ENCODE measurements at places on chromosomes 7 and 10.
A peak's percentile ranks its signal among the peaks of the same experiment; 100 is the strongest.

DNA sequence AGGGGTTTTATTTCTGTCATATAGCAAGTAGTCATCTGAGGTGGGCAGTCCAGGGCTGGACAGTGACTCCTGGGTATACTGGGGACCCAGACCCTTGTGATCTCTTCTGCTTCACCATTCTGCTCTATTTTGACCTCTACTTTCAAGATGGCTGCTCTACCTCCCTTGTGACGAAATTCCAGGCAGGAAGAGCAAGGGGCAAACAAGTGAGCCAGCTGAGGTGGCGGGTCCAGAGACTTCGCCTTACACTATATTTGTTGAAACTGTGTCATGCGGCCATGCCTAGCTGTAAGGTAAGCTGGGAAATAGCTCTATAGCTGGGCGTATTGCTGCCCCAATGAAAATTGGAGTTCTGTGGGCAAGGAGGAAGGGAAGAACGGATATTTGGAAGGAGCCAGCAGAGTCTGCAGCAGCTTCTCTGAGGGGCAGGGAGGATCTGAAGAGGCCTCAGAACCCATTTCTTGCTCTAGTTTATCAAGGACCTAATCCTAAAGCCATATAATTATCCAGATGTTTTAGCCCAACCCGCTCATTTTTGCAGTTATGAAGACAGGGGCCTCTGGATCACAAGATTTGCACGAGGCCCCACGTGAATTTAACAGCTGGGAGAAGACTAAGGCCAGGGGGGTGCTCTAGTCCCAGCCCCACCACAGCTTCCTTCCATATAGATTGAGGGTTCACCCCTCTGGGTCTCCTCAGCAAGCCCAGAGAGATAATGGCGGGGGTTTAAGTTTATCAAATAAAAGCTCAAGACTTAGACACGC, 7.7 kb upstream of the CPA1 start:
- no peak for DNase-seq

GRCh38 chr10:110504111-110504735, 6.5 kb downstream of the DUSP5 start:
- DNase-seq = peak; percentile 30

DNA sequence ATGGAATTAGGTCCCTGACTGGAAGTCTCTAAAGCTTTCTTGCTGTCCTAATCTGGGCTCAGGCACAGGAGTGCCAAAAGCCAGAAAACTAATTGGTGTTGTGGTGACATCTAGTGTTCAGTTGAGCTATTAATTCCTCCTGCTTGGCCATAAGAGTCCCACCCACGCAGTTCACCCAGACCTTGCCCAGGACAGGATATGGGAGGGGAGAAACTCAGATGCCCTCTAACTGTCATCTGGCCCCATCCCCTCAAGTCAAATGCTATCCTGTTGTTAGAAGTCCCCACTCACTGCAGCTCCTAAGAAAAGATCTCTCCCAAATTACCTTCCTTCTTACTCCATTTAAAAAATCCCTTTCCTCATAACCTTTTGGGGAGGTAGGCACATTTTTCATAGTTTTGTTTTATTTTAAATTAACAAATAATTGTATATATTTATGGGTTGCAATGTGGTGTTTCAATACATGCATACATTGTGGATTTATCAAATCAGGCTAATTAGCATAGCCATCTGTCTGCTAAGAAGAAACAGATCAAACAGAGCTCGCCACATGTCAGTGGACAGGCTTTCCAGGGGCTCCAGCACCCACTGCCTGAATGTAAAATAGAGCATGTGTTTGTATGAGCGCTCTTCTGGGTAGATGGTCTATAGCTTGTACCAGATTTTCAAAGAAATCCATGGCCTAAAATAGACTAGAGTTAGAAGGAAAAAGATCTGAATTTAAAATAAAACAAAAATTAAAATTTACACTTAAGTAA, 84.0 kb downstream of the GSAP start:
- no peak for DNase-seq

DNA sequence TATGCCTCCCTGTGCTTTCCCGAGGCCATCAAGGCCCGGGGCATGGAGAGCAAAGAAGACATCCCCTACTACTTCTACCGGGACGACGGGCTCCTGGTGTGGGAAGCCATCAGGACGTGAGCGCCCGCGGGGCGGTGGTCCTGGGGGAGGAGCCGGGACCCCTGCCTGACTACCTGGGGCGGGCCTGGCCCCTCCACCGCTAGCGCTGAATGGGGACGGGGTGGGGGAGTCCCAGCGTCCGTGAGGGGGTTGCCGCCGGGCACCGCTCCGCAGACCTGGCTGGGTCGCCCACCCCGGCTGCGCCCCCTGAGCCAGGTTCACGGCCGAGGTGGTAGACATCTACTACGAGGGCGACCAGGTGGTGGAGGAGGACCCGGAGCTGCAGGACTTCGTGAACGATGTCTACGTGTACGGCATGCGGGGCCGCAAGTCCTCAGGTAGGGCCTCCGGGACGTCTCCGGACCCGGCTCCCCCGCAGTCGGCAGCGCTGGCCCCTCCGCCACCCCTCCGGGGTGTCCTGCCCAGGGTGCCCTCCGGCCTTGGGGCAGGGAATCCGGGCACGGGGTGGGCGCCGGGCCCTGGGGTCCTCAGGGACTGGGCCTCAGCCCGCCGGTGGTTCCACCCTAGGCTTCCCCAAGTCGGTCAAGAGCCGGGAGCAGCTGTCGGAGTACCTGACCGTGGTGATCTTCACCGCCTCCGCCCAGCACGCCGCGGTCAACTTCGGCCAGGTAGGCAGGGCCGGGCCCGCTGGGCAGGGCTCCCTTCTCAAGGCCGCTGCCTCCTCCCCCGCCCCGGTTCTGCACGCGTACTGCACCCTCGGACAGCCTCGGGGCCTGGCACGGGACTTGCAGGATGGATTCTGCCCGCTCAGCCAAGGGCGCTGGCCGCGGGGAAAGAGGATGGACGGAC, 69.3 kb downstream of the ALOX5 start:
- DNase-seq = no peak

- DNase-seq = no peak
These were observed 56.4 kb upstream of the PLPP4 start for GRCh38 chr10:120400601-120401000.

- no peak for DNase-seq
These were observed 21.9 kb downstream of the BNIP3 start for GRCh38 chr10:131959841-131960240.

- no peak for DNase-seq
These were observed 14.8 kb upstream of the INPP5A start for GRCh38 chr10:132522521-132523411.

DNA sequence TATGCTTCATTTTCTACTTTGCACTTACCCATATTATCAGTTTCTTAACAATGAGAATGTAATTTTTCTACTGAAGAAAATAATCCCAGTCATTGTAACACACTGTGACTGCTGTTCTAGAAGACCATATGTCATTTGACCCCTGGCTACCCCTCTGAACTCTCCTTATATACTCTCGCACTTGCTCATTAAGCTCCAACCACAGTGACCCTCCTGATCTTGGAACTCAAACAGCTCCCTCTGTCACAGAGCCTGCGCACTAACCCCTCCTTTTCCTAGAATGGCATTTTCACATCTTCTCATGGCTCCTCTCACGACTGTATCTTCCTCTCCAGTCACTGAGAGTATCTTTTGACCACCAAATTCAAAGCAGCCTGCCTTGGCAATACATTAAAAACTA, 169.7 kb downstream of the CACNA2D1 start:
- no peak for DNase-seq

DNA sequence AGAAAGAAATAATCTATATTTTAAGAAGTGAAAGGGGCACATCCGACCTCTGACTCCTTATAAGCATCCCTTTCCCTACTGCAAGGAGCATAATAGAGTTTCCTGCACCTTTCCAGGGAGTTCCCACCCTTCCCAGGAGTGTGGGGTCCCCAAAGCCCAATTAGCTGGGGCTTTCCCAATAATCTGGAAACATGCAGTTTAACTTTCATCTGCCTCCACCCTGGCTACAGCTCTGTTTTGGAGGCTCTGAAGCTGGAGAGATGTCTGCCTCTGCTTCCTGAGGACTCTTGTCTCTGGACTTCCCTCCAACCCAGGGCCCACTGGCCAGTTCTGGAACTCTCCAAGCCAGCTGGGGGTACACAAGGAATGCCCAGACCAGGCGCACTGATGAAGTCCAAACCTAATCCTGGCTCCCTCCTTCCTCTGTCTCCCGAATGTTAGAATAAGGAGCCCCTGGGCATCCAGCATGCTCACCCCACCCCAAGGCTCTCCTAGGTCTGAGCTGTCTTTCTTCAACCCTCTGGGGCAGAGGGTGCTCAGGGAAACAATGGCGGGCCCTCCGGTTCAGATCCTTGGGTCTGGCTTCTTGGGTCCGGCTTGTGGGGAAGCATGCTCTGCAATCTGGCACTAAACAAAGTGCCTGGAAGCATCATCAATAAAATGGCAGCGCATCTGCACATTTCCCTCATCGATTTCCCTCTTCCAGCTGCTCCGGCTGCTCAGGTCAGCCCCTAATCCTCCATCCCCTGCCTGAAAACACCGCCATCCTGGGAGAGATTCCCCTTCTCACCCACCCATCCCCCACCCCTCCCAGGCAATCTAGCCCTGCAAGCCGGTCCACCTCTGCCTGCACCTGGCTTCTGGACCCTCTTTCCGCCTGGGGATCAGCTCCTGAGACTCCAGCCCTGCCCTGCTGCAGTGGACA, 13.3 kb downstream of the HOXA4 start:
- no peak for DNase-seq

DNA sequence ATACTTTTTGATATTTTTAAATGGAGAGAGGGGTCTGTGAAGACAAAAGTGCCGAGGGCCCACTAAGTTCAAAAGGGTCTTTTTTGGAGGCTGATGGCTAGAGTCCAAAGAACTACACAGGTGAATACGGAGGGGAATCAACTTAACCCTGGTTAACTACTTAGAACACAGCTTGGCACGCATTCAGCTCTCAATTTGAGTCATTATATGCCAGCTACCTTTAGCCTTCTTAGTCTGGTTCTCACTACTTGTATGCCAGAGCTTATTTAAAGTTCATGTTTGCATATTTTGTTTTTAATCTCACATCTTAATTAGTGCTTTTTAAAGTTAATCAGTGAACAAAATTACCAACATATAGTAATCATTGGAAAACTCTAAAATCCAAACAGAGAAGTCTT, 80.8 kb downstream of the VWDE start:
- no peak for DNase-seq
